ENCODE measurements at places on chromosomes 2 and 18.
A peak's percentile ranks its signal among the peaks of the same experiment; 100 is the strongest.

DNA sequence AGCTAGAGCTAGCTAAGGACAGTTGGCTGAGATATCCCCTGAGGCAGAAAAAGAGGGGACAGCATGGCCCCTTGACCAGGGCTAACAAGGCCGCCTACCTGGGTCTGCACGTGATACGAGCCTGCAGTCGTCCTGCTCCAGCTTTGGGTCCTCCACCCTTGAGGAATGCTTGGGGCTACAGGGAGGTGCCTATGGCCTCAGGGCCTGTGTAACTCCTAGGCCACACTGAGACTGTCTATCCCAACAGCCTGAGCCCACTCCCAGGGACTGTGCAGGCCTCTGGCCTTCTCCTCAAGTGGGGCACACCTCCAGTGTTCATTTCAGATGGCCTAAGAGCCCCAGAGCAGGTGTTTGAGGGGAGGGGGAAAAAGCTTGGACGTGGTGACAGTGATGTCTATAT lies 136.7 kb upstream of the SATB2 start:
- no peak overlapping the region for H3K4me3 ChIP-seq
- H3K27ac ChIP-seq: no peak overlapping the region
- no peak for DNase-seq
- no peaks in the 10 kb centered on the region for H3K36me3 ChIP-seq

- H3K36me3 ChIP-seq: no peaks in the 10 kb centered on the region
- no peak overlapping the region for H3K4me3 ChIP-seq
- H3K4me1 ChIP-seq: no peaks in the 10 kb centered on the region
Observed at GRCh38 chr2:230419181-230419580, 3.2 kb downstream of the SP100 start.

DNA sequence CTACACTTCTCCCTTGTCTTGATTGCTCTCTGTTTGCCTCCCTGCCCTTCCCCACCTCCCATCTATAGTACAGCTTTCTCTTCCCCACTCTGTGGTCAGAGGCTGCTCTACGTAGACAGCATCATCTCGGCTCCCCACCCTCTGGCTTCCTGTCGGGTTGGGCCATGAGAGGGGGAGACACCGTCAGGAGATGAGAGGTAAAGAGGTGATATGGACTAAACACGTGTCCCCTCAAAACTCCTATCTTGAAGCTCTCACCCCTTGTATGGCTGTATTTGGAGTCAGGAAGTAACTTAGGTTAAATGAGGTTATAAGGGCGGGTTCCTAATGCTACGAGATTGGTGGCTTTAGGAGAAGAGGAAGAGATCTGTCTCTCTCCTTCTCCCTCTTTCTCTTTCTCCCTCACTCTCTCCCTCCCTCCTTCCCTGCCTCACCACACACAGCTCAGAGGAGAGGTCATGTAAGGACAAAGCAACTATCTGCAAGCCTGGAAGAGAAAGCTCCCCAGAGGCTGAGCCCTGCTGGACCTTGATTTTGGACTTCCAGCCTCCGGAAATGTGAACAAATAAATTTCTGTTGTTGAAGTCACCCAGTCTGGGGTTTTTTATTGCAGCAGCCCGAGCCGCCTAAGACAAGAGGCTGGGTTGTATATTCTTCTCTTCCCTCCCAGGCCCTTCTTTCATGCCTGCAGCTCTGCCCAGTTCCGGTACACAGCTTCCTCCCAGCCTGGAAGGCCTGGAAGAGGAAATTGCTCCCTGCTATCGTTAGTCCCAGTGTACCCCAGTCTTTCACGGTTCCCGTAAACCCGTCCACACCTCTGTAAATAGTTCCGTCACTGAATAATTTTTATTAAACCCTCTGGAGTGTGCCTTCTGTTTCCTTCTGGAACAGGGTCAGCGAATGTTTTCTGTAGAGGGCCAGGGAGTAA lies 138.0 kb downstream of the AKAIN1 start:
- H3K36me3 ChIP-seq: no peaks in the 10 kb centered on the region
- H3K27me3 ChIP-seq: no peaks in the 10 kb centered on the region
- DNase-seq: peak; percentile 17
- H3K4me1 ChIP-seq: peaks cover 24% of the 10 kb centered on the region

DNA sequence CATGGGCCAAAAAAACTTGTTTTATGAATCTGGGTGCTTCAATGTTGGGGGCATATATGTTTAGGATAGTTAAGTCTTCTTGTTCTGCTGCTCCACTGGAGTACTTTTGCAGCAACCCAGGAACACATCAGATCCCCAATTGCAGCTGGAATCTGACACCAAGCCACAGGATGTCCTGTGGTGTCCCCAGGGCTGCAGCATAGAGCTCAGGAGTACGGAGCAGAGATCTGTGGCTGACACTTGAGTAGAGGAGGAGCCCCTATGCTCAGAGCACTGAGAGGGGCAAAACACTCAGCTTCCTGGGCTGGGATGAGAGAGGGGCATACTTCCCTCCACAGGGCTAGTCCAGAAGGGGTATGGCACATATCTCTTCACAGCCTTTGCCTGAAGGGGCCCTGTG lies 138.9 kb upstream of the ERBB4 start:
- no peak overlapping the region for H3K4me3 ChIP-seq
- peak; percentile 45 for DNase-seq
- no peaks in the 10 kb centered on the region for H3K4me1 ChIP-seq
- H3K27me3 ChIP-seq: no peaks in the 10 kb centered on the region

DNA sequence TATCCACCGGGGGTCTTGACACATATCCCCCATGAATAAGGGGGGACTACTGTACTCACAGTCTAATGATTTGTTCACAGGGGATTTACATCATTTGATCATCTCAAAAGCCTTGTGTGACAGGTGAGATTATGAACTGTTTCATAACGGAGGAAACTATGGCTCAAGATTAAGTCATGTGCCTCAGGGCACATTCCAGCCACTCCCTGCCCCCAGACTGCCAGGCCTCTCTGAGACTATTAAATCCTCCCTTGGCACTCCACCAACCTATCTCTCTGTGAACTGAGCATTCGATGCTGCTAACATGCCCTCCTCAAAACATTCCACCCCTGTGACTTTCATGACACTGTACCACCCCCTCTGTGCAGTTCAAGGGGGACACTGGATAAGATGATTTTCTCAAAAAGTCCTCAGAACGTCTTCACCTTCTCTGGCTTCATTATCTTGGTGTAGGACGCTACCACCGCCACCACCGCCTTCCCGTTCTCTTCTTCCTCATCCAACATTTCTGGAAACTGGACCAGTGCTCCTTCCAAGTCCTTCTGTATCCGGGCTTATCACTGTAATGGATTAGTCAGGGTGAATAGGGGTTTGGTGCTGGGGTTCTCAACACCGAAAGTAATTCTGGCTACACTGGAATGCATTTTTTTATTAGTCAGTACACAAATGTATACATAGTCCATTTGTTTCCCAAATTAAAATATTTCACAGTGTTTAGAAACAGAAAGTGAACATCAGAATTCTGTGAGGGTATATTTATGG lies 169.6 kb downstream of the KCNS3 start:
- peak; percentile 67 for DNase-seq
- H3K4me1 ChIP-seq: peaks cover 11% of the 10 kb centered on the region
- no peak overlapping the region for H3K27ac ChIP-seq
- no peak overlapping the region for H3K4me3 ChIP-seq
- H3K27me3 ChIP-seq: no peaks in the 10 kb centered on the region

DNA sequence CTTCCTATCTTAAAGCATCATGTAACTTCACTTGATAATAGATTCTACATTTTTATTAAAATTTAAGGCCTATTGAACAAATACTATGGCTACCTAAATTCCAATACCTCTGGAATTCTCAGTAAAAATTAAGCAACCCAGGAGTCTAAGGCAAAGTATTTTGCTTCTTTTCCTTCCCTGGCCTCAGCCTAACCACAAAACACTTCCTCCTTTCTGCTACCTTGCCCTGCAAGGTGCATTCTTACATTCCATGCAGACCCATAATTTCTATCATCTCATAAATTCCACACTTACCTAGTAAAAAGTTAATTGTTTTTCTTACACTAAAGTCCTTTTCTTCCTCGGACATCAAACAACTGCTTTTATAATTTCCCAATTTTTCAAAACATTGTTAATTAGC lies 3.7 kb downstream of the MBOAT2 start:
- H3K27ac ChIP-seq: no peak overlapping the region
- no peak overlapping the region for H3K4me3 ChIP-seq
- H3K4me1 ChIP-seq: peaks cover 24% of the 10 kb centered on the region
- no peaks in the 10 kb centered on the region for H3K36me3 ChIP-seq

DNA sequence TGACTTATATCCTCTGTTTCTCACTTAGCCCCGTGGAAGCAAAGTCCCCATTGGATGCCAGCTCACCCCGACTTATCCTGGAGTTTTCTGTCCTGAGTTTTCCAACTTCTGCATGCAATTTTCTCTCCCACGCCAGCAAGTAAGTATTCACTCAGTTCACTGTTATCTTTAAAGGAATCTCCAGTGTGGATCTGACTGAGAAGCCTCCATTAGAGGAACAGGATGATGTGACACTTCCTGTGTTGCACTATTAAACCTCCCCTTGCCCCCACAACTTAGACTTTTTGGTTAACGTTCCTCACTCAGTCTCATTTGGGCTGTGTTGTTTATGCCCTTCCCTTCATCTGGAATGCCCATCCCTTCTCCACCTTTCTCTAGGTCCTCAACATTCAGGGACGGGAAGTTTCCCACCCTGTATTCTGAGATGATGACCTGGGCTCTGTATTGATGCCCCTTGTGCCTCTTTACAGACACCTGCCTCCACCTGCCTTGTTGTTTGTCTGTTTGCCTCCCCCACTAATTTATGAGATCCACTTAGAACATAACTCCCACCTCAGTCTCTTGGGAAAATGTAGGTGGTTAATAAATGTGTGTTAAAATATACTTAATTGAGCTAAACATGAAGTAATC lies 536.1 kb upstream of the RAB6C start:
- DNase-seq: no peak
- no peak overlapping the region for H3K4me3 ChIP-seq
- no peaks in the 10 kb centered on the region for H3K4me1 ChIP-seq
- no peak overlapping the region for H3K27ac ChIP-seq
- H3K27me3 ChIP-seq: peaks cover 10% of the 10 kb centered on the region

Data from A673 (cell line).